ENCODE measurements at places on chromosomes 7 and 10.

GRCh38 chr7:107989618-107990373, 13.2 kb downstream of the LAMB1 start:
- peak overlapping the region; percentile 77 for H3K27ac ChIP-seq
- peaks cover 57% of the 10 kb centered on the region for H3K36me3 ChIP-seq
- peaks cover 12% of the 10 kb centered on the region for H3K4me1 ChIP-seq
- H3K4me3 ChIP-seq, result no peak overlapping the region

GRCh38 chr10:101967713-101968112, 88.3 kb downstream of the ARMH3 start:
- no peak overlapping the region for H3K4me3 ChIP-seq
- no peak for DNase-seq
- no peak overlapping the region for H3K27ac ChIP-seq
- H3K4me1 ChIP-seq, result no peaks in the 10 kb centered on the region
- H3K36me3 ChIP-seq, result peaks cover 26% of the 10 kb centered on the region

GRCh38 chr7:36597090-36597773, 127.1 kb downstream of the AOAH start:
- H3K27me3 ChIP-seq, result no peaks in the 10 kb centered on the region
- no peaks in the 10 kb centered on the region for H3K4me1 ChIP-seq
- no peak overlapping the region for H3K27ac ChIP-seq
- no peaks in the 10 kb centered on the region for H3K36me3 ChIP-seq
- H3K4me3 ChIP-seq, result no peak overlapping the region

DNA sequence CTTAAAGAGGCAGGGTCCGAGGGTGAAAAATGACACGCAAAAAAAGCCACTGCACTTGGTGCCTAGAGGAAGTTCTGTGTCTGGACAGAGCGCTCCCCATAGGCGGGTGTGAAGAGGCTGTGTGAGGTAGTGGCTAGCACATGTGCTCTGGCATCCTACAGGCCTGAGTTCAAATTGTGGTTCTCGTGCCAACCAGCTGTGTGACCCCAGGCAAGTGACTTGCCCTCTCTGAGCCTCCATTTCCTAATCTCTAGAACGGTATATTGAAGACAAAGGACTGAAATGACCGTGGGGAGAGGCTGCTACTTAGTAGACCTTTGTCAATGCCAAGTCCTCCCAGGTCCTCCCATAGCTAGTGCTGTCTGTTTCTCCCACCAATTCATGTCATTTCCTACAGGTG, 79.1 kb upstream of the MYL10 start:
- no peaks in the 10 kb centered on the region for H3K27me3 ChIP-seq
- H3K4me3 ChIP-seq, result no peak overlapping the region
- no peaks in the 10 kb centered on the region for H3K4me1 ChIP-seq
- H3K36me3 ChIP-seq, result no peaks in the 10 kb centered on the region
- H3K27ac ChIP-seq, result no peak overlapping the region
- DNase-seq, result no peak

DNA sequence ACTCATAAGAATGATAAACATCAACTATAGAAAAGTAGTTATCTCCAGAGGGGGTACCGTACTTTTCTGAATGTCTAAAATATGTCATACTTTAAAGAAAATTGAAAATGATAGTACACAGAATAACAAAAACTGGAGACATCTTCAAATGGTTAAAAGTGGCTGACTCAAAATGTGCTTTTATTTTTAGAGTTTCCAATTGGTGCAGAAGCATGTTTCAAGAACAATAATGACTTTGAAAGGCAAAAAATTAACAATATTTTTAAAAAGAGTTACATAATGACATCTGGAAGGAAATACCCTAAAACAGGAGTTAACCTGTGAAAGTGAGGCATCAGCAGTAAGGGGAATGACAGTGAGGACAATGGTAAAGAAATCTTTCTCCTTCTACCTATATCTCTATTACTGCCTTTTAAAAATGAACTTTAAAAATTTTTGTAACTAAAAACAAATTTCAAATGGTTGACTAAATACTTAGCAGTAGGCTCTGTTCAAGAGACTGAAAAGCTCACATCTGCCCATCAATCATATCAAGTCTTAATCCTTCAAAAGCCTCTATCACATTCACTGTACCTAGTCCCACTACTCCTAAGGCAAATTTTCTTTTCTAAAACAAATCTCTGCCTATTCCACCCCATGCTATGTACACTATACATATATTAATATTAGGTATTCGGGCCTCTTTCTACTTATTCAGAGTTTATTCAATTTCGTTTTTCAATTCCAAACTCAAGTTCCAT, 3.0 kb downstream of the ASZ1 start:
- H3K4me3 ChIP-seq, result no peak overlapping the region
- no peak for DNase-seq
- no peaks in the 10 kb centered on the region for H3K27me3 ChIP-seq
- H3K27ac ChIP-seq, result no peak overlapping the region
- no peaks in the 10 kb centered on the region for H3K36me3 ChIP-seq
- no peaks in the 10 kb centered on the region for H3K4me1 ChIP-seq

DNA sequence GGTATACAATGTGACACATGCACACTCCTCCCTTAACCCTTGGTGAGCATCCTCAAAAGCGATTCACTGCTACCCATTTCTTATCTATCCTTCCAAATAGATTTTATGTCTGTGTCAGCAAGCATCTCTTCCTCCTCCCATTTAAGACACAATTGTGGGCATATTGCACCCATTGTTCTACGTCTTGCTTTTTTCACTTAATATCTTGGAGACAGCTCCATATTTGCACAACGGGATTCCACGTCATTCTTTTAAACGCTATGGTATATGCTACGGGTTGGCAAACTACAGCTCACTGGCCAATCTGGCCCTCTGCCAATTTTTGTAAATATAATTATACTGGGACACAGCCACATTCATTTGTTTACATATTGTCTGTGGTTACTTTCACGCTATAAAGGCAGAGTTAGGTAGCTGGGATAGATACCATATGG, 88.6 kb downstream of the RNF216 start:
- DNase-seq, result no peak
- H3K4me3 ChIP-seq, result peak overlapping the region; percentile 62
- H3K4me1 ChIP-seq, result peaks cover 79% of the 10 kb centered on the region
- no peaks in the 10 kb centered on the region for H3K27me3 ChIP-seq
